ENCODE measurements at places on chromosomes 2 and 18.

DNA sequence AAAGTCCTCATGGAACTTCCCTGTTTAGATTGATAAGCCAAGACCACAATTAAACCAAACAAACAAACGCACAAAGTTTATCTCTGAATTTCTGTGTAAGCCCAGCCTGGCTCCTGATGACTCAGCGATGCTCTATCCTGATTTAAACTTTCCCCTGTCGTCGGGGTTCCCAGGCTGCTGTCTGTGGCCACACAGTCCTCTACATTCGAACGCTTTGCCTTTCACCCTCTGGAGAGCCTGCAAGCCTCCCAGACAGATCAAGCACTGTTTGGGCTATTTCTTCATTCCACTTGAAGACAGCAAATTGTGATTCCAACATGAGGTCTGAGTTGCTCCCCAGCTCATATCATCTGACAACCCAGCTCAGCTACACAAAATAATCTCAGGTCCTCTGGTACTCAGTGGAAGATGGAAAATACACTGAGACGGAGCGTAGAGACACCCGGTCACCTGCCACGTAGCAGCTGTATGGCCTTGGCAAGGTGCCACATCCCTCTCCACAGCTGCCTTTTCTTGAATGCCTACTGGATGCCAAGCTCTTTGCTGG is 51.2 kb downstream of the CYRIA start:
- peak; percentile 79 for DNase-seq

- no peak for DNase-seq
Measured at GRCh38 chr2:162317058-162317742, 1.3 kb downstream of the IFIH1 start.

- no peak for DNase-seq
Measured at GRCh38 chr2:107584577-107584976, 242.1 kb upstream of the RGPD4 start.

DNA sequence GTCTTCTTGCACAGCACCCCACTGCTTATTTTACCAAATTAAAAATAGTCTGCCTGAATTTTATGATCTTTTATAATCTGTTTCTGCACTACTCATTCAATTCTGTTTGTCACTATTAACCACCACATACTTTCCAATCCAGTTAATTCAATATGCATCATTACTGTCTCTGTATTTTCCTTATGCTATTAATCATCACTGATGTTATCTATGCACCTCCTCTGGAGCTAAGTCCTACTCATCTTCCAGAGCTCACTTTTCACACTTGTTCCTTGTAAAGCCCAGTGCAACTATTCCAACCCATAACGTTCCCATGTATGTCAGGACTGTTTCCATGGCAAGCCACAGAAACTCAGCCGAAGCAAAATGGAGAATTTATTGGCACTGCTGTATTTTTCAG is 713.6 kb downstream of the PLCL1 start:
- no peak for DNase-seq

DNA sequence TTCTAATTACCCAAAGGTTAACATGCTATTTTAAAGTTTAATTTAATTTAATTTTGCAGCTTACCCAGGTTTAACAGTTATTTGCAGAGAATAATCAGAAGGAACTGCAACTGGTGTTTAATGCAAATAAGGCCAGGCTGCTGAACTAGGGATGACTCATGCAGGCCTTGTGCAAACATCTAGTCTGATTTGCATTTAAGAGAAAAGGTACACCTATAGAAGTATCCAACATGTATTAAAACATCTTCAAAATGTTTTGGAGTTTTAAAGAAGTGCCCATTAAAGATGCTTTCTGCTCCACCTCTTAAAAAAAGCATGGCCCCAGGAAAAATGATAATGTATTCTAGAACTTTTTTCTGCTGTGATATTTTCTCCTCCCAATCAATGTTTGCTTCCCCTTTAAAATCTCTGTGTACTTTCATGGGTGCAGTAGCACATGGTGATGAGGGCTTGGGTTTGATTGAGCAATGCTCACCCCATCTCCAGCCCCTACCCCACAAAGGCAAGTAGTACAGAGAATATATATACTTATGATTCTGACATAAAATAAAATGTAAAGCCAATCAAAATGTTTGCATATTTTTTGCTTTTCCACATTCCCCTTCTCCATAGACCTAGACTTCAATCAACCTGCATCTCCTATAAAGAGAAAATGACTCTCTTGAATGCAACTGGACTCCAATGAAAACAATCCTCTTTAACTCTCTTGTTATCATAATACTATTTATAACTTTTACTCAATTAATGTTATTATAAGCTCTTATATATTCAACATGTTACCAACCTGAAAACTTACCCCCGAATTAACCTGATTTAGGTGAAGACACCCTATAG is 54.1 kb downstream of the ATP8B1 start:
- no peak for DNase-seq

DNA sequence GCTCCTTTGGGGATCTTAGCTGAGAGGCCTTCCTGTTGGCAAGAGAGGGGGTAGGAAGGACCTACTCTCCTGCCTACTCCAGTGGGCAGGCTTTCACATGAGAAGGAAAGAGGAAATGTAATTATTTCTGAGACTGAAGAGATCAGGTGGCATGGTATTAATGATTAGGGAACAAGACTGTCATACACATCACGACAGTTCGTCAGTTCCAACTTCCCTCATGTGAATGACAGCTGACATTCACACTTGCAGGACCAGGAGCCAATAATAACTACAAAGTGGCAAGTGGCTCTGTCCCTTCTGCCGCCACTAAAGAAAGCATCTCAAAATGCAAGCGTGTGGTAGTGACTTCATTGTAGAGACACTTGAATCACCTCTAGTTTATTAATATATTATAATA is 90.0 kb downstream of the ZCCHC2 start:
- no peak for DNase-seq

GRCh38 chr18:12035481-12035880 is 54.2 kb downstream of the IMPA2 start:
- DNase-seq: no peak

DNA sequence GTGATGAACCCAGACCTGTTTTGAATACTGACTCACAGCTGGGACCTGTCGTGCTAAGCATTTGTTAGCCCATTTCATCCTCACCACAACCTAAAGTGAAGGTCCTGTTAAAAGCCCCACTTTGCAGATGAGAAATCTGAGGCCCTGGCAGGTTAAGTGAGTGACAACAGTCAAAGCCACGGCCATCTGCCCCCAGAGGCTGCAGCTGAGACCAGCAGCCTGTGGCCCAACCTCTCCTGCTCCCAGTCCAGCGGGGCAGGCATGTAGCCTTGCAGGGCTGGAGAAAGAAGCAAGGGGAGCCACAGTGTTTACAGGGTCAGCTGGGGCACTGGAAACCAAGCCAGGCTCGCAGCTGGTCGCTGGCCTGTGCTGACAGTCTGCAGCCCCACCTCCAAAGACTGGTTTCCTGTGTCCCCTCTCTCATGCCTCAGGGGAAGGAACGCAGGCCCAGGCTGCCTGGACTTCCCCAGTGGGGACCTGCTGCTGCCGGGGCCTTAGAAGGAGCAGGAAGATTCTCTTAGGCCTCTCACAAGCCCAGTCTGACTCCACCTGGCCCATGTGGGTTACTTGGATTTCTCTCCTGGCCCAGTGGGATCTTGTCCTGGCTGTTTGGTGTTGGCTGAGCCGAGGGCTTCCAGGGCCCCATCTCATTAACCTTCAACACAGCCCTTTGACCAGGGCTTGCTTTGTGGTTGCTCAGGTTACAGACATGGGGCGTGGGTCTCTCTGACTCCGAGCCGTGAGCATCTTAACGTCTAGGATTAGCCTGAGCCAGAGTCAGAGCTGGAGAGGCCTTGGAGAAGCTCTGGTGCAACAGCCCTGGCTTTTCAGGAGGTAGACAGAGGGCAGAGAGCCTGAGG is 1.7 kb downstream of the INPP5D start:
- DNase-seq: no peak

DNA sequence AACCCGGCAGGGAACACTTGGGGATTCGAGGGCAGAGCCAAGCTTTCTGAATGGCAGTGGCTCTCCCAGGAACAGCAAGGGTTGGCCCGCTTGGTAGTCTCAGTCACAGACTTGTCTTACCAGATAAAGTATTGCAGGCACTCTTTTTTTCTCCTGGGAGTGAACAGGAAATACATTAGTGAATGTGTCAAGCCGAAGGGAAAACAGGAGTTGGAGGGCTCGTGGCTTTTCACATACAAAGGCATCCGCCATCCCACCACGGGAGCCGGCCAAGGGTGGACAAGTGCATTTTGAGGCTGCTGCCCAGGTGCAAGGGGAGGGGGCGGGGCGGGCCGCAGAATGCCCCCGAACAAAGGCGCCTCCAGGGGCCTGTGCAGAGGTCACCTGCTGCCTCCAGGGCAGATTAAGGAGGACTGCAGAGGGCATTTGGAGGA is 163.3 kb upstream of the SIX3 start:
- DNase-seq: peak; percentile 73

DNA sequence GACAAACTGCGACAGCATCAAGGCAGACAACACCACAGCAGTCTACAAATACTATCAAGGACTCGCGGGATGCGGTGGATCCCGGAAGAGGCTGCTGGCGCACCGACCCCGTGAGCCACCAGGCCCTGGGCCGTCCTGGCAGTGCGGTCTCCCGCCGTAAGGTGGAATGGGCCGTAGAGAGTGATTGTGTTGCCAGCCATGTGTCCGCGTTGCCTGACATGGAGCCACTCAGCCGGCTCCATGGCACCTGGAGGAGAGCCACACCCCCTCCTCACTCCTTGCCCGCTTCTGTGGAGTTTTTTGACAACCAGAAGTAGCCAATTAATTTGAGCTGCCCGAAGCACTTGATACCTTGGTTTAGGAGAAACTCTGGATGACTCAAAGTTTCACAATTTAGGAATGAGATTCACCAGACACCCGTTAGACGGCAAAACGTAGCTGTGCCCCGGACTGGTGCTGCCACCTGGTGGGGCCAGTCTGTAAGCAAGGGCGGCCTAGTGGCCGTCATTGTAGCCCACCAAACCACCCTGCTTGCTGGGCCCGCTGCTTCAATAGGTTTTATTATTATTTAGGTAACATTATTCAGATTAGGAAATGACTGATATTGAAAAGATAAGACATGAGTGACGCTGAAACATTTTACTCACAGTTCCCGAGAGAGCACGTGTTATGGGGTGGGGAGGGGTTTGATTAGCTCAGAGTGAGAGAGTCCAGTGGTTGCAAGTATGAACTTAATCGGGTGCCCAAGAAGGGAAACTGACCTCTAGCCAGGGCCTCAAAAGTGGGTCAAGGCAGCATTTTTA is 10.2 kb upstream of the IMP4 start:
- peak; percentile 64 for DNase-seq

GRCh38 chr18:23341383-23341782 is 111.7 kb upstream of the RIOK3 start:
- no peak for DNase-seq

- DNase-seq: no peak
Measured at GRCh38 chr18:28834889-28835288, 658.0 kb upstream of the CDH2 start.

DNA sequence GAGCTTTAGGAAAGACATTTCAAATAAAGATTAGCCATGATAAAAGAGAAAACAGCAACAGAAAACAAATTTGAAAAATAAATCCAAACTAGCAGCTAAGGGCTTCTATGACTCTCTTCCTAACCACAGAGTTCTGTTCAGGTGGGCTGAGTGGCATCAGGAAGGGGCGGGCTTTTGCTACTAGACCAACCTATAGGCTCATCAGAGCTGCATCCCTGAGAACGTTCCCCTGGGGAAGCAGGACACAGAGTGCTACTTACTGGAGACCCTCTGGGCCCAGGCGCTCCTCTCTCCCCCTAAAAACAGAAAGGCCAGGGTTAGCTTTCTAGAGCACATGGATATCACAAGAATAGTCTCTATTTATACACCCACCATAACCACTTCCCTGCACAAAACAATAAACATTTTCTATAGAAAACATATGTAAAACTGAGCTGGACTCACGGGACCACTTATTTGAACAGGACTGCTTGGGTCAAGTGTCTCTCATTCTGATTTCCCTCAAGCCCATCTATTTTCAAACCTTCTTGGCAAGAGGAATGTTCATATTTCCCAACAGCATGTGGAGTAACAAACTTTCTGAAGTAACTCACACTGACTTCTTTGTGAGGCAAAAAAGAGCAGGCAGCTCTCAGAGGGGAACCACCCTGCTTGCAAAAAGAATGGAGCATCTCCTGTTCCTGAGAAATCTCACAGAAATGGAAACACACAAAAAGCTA is 78.9 kb upstream of the LMAN1 start:
- DNase-seq: no peak

DNA sequence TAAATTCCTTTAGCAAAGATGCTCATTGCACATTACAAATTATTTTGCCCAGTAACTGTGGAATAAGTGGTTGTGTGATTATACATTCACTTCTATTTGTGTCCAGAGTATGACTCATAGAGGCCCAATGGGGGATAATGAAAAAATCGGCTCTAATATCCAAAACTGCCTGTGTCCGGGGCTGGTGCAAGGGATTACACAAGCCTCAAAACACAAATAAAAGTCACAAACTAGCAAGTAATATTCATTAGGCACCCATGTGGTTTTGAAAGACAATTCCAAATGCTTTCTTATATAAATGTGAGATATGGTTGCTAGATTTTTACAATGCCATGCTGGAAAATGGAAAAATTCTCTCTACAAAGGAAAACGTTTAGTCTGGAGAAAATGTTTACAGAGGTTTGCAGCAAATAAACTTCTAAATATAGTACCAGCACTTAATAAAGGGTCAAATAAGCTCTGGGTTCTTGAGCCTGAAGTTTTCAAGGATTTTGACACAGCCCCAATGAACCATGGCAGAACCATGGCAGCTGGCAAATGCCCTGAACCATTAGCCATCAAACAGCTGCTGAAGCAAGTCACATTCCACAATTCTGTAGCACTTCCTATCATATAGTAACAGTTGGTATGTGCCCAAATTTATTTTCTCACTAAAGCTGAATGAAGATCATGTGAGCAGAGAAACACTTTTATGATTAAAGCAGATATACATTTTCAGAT is 40.5 kb downstream of the IRS1 start:
- no peak for DNase-seq

GRCh38 chr2:223300326-223300725 is 248.3 kb downstream of the KCNE4 start:
- no peak for DNase-seq

DNA sequence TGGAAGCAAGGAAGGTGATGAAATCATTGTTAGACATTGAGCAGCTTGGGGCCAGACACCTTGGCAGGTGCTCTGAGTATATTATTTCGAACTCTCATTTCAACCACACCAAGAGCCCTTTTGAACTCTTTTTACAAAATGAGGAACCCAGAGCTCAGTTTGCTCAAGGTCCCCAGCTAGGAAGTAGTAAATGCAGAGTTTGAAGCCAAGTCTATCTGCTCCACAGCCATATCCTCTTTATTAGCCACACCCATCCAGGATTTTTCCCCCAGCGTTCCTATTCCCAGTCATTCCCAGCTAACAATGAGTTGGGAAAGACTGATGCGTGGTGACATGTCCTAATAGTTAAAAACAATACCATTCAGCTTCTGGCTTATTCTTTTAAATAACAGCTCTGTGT is 40.2 kb downstream of the SEMA4F start:
- no peak for DNase-seq

Measured in DMS79 treated with DMSO at 0.1 percent for 48 hours (cell line).